ENCODE measurements at places on chromosomes 11 and 22. TPM values are rescaled to one million over a fixed set of nuclear protein-coding genes. Genes with fewer than 3 reads are reported as not detected.

Gene APOA1
- total RNA-seq: not detected

DNA sequence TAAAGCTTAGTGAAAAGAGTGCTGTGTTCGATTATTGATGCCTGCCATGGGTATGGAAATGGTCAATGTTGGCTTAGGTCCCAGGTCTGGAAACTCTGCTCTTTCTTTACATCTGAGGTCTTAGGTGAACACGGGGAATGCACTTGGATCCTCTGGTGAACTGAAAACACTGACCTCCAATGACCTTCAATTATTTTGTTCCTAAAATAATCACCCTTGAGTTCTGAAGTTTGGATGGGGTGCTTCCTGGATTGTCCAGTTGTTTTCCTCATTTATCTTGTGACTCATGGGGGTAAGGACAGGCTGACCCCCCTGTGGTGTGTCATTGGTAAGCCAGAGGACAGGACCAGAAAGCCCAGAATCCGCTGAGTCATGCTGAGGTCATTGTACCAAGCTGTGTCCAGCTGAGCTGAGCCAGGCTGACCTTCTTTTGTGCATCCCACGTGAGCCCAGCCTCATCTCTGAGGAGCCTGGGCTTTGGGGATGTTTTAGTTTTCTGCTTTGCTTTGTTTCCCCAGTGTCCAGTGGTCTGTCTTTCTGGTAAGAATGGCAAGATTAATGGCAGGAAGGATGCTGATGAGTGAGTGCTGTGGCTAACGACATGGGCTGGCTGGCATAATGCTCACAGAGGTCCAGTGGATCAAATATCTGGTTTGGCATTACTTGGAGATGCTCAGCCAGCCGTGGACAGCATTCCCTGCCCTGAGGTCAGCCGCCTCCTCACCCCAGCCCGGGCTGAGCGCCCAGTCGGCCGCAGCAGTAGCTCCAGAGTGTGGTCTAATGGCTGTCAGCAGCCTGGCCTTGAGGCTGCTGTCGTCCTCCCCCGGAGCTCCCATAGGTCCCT is 35.6 kb downstream of the AMPD3 start:
- no peak overlapping the region for H3K4me3 ChIP-seq
- no peak for DNase-seq
- no peaks in the 10 kb centered on the region for H3K27me3 ChIP-seq
- H3K36me3 ChIP-seq: peaks cover 91% of the 10 kb centered on the region
- peak overlapping the region; percentile 91 for H3K27ac ChIP-seq
- H3K4me1 ChIP-seq: peaks cover 43% of the 10 kb centered on the region

Gene SHANK3
- not detected for total RNA-seq

DNA sequence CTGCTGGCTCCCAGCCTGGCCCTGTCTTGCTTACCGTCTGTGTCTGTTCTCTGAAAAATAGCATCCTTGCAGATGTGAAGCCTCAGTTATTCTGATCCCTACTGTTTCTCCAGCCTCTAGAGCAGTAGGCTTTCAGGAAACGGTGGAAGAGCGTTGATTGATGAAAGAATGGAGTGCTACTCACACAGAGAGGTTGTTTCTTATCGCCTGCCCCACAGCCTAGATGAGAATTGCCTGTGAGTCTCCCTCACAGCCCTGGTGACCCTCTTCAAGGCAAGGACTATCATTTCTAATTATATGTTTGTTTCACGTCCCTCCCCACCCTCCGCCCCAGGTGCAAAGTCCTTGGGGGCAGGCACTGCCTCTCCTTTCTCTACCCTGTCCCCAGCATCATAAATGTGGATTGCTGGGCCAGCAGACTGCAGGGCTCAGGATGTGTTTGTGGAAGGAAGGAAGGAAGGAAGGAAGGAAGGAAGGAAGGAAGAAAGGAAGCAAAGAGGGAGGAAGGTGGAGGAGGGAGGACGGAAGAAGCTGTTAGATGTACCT is 575.3 kb upstream of the B3GAT1 start:
- H3K36me3 ChIP-seq: no peaks in the 10 kb centered on the region
- DNase-seq: no peak
- H3K27ac ChIP-seq: no peak overlapping the region
- H3K4me1 ChIP-seq: no peaks in the 10 kb centered on the region

Gene POU2AF2
- not detected for total RNA-seq

DNA sequence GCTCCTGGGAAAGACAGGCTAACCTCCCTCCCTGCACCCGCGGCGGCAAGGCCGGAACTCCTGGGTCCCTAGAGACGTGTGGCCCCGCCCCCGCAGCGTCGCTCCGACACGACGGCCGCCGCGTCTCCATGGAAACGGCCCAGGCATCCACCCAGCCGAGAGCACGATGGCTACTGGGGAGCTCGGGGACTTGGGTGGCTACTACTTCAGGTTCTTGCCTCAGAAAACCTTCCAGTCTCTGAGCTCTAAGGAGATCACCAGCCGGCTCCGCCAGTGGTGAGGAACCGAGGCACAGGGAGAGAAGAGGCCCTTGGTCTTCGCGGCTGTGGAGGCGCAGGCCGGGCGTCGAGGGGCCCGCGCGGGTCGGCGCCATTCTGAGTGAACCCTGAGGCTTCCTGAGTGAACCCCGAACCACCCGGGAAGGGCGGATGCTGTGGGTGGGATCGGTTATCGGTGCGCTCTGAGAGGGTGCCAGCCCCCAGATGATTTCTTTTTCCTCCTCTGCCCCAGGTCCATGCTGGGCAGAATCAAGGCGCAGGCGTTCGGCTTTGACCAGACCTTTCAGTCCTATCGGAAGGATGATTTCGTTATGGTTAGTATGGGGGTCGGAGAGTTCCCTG is at the start of gene CFAP300:
CFAP300 (plus strand) TSS at position 133 of the 620 bp plus-strand sequence; CDS start at position 167, 34 bp downstream.
- H3K27ac ChIP-seq: no peak within 1 kb of the TSS
- peaks cover 6% of the 10 kb centered on the region for H3K4me1 ChIP-seq
- H3K36me3 ChIP-seq: no peaks in the 10 kb centered on the region
- peaks cover 30% of the 10 kb centered on the region for H3K27me3 ChIP-seq
- H3K4me3 ChIP-seq: peak within 1 kb of the TSS; percentile 67
- peak; percentile 18 for DNase-seq

Gene HEPHL1
- total RNA-seq: not detected

DNA sequence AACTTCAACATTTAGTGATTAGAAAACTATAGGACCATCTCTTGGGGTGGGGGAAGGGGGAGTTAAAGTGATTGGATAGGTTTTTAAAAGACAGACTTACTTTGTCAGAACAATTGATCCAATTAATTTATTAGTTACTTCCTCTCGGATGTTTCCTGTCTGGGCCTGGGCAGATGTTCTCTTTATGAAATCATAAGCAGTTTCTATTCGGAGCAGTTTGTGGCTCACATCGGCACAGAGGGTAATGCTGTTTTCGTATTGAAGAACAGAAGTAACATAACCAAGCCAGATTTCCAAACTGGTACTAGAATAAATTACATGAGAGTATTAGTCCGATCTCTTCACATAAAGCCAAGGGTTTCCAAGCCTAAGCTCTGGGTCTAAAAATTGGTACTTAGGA is 20.6 kb downstream of the PIWIL3 start:
- peaks cover 22% of the 10 kb centered on the region for H3K27me3 ChIP-seq
- H3K4me3 ChIP-seq: no peak overlapping the region
- no peaks in the 10 kb centered on the region for H3K4me1 ChIP-seq
- no peak overlapping the region for H3K27ac ChIP-seq
- no peaks in the 10 kb centered on the region for H3K36me3 ChIP-seq
- no peak for DNase-seq

Gene LDHAL6A
- not detected for total RNA-seq

Gene SLC29A2
- 17.1 TPM for total RNA-seq

Gene PRG3
- total RNA-seq: not detected

Measured in activated B cell treated with CpG ODN at 0.5 μM for 24 hours (primary cell).